ENCODE measurements at places on chromosomes 2 and 18.
A peak's percentile ranks its signal among the peaks of the same experiment; 100 is the strongest.

GRCh38 chr2:69285379-69285894 lies 101.6 kb downstream of the GFPT1 start:
- DNase-seq, result no peak

GRCh38 chr2:28647682-28648081 lies 103.9 kb upstream of the PPP1CB start:
- DNase-seq, result no peak

- DNase-seq, result no peak
Measured at GRCh38 chr2:232556426-232556825, 5.9 kb downstream of the EIF4E2 start.

DNA sequence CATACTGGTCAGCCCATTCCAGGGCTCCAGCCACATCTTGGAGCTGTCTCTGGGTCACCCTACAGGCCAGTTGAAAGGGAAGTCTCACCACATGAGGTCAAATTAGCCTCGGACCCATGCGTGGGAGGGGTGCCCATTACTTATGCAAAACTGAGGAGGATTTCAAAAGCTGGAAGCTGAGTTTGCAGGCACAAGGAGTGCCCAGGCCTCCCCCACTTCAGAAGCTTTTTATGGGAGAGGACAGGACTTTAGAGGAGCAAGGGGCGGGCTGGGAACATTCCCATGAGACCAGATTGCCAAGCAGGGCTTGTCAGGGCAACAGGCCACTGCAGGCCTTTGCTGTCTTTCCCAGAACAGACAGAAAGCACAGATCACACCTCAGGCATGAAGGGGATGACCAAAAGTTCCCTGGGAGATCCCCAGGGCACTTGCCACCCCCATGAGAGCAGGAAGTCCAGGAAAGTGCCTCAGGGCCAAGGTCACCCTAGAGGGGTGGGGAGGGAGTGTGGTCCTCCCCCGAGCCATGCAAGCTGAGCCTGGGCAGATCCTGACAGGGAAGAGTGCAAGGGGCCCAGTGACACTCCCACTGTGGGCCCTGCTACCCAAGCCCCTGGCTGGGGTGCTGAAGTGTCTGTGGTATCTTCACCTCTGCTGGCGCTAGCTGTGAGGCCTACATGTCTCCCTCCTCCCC lies 267.7 kb downstream of the BCL11A start:
- DNase-seq, result no peak

GRCh38 chr2:127032621-127033020 lies 74.3 kb downstream of the BIN1 start:
- no peak for DNase-seq

- no peak for DNase-seq
Measured at GRCh38 chr2:208415897-208416296, 9.3 kb downstream of the PTH2R start.

DNA sequence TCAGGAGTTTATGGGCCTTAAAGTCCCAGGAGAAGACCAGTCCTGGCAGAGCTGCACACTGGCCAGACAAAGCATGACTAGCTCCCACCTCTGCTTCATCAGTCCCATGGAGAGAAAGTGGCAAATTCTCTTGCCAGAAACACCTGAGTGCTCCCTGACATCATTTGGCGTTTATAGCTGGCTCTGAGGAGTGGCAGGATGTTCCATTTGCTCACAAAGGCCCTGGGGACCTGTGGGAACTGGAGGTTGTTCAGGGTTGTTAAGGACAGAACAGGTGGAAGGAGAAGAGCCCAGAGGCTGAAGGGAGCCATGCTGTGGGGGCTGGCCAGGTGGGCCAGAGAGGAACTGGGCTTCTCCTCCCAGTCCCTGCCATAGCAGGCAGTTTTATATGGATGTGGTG lies 56.1 kb downstream of the RPL37A start:
- no peak for DNase-seq

- no peak for DNase-seq
Measured at GRCh38 chr2:178825183-178825582, 18.0 kb upstream of the TTN start.

DNA sequence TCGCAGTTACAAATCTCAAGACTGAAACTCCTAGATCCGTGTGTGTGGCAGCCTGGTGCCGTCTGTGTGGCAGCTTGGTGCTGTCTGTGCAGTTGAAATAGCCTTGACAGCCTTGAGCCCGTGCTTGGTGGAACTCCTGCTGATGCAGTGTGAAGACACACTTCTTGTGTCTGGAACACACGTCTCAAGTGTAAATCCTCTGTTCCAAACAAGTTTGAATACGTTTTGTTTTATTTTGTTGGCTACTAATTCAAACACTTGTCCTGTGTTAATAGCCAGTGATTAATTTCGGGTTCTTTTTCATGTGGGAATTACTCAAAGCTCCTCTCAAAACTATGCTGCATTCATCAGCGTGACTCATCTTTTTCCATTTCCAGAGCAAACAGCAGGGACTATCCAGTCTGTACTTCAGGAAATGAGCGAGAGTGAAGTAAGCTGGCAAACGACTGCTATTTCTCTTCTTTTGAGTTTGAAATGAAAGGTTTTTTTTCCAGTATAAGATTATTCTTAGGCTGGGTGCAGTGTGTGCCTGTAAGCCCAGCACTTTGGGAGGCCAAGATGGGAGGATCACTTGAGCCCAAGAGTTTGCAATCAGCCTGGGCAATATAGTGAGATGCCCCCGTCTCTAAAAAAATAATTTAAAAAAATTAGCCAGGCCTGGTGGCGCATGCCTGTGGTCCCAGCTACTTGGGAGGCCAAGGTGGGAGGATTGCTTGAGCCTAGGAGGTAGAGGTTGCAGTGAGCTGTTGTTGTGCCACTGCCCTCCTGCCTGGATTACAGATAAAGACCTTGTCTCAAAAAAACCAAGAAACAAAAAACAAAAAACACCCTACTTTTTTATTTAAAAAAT lies 152.9 kb downstream of the SPP2 start:
- no peak for DNase-seq

GRCh38 chr2:117339980-117340379 lies 474.5 kb upstream of the DDX18 start:
- DNase-seq, result no peak

DNA sequence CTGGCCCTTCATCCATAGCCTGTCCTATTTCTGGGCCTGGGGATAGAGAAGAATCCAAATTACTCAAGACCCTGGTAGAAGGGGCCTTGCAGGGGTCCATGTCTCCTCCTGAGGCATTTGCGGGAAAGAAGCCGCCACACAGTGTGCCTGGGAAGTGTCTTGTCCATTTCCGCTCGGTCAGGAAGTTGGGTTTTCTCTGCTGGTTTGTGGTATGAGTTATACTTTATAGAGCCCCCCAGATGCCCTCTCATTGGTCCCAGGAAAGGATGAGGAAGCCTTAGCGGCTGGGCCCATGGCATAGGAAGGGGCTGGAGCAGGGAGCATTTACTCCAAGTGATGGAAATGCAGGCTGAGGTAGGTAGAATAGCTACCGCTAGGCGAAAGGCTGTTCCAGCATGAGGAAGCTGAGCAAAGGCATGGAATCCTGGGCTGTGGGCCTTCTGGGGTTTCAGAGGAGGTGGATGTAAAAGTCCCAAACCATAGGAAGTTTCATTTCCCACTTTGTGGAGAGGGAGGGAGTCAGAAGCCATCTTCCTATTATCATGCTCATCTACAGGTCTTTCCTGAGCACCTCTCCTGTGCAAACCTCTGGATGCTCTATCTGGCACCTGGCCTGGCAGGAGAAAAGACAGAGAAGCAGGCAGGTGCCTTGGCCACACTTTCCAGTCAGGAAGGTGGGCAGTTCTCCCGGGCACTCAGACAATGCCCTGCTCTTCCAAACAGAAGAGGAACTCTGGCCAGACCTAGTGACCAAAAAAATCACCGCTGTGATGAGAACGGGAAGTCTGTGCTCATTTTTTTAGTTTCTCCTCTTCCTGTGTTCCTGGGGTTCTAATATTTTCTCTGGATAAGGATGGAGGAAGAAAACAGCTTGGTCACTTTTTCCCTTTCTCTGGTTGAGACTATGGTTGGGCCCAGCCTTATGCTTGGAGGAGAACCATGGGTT lies 2.6 kb upstream of the CD207 start:
- DNase-seq, result no peak

DNA sequence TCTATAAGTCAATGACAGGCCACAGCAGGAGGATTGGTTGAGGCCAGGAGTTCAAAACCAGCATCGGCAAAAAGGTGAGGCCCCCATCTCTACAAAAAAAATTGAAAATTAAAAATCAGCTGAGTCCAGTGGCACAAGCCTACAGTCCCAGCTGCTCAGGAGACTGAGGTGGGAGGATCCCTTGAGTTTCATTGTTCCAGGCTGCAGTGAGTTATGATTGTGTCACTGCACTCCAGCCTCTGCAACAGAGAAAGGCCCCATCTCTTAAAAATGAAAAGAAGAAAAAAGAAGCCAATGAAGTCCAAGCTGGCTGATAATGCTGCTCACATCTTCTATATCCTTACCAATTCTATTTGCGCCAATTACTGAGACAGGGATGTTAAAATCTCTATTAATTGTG lies 39.1 kb downstream of the MRPS5 start:
- DNase-seq, result no peak

DNA sequence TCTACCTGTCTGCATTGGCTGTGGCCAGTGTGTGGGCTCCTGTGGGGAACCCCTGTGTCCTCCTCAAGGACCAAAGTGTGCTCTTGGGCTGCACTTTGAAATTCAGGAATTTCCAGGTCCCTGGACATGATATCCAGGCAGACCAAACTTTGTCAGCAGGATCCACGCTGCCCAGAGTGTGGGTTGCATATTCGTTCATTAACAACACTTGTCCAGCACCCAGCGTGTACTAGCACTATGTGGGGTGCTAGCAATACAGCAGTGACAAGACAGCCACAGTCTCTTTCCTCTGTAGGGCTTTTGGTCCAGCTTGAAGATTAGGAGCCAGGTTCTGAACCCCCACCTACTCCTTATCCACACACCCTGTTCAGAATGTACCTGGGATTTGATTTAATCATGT lies 304.5 kb downstream of the ZNF521 start:
- DNase-seq, result no peak

DNA sequence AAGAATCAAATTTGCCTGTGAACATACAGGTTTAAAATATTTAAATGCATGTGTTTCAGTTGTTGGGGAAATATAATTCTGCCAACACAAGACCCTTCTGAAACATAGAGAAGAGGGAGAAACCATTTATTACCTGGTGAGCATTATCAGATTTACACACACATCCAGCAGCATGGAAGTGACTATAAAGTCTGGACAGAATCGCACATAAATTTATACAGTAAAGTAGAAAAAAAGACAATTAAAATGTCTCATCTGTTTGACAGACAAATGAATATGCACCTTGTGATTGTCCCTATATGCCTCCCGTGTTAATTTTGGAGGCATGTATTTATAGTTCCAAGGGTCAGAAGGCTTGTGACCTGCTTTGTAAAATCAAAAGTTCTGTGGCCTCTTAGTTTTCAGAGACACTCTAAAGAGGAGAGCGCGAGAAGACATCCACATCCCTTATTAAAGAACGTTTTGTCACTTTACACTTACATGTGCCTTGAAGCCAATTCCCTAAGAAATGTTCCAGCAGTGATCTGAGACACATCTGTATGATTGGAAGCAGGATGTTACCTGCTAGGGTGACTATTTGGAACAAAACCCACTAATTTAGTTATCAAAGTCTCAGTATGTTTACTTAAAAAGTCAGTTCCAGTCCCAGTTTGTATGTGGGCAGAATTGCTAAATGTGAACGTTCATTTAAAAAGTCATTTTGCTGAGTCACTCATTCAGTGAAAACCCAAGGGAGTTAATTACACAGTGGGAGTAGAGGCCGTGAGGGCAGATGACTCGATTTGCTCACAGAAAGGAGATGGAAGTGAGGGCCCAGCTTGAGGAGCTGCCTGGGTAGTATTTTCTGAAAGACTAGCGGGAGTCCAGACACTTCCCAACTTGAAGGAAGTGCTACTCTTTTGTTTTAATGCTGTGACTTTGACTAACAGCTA lies 527.6 kb upstream of the MEX3C start:
- DNase-seq, result no peak

GRCh38 chr2:127707890-127708648 lies 6.8 kb downstream of the SFT2D3 start:
- DNase-seq, result peak; percentile 59

- DNase-seq, result peak; percentile 67
Measured at GRCh38 chr2:21317131-21317530, 193.4 kb downstream of the TDRD15 start.

- DNase-seq, result no peak
Measured at GRCh38 chr2:30663806-30664205, 143.4 kb downstream of the CAPN13 start.

GRCh38 chr2:167944825-167945659 lies 302.4 kb downstream of the STK39 start:
- no peak for DNase-seq

- no peak for DNase-seq
Measured at GRCh38 chr18:28043631-28044030, 133.3 kb downstream of the CDH2 start.

DNA sequence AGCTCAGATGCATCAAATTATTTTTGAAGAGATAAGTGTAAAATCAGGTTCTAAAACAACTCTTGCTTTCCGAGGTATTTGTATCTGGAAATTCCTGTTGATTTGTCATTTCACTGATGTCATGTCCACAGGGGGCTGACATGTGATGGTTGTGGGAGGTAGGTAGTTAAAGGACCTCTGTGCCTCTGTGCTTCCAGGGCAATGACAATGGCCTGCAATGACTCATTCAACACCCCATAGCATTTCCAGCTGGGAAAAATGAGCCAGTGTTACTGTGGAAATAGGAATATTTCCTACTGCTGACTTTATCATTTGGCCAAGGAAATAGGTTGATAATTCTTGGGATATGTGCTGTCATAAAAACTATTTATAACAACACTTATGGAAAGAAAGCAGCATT lies 86.2 kb upstream of the CCDC195 start:
- no peak for DNase-seq

DNA sequence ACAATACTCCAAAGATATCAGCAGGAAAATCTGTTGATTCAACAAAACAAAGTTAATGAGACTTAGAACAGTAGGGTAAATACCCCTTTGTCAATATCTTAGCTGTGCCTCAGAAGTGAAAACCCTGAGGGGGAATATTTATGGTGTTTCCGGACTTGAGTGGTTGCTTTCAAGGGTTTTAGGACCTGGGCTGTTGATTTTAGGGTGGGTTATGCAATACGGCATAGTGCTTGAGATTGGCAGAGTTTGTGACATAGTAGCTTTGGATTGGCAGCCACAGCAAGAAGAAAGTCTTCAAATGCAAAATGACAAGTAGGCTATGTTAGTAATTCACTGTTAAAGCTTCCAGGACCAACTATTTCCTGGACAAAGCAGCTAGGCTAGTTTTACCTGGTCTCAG lies 826.3 kb upstream of the CDH2 start:
- no peak for DNase-seq

DNA sequence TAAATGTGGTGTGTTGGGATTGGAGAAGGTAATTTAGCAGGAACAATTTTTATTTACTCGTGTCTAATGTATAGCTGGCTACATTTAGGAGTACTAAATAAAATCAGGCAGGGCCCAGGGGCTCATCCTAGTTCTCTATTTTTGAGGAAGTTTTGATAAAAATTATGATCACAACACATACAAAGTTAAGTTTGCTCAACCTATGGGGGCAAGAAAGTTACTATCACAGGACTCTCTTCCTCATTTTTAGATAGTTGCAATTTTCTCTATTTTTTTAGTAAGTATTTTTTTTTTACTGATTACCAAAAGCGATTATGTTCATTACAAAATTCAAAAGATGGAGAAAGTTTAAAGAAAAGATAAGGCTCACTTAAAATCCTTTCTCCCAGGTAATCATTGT lies 60.0 kb upstream of the RPE start:
- no peak for DNase-seq

GRCh38 chr2:238180554-238180953 lies 21.8 kb downstream of the ERFE start:
- DNase-seq, result no peak

Measured in substantia nigra (tissue), 51 donors.